Suprapubic skin (tissue), 4 donors: ENCODE measurements at places on chromosomes 11 and 22. TPM values are rescaled to one million over a fixed set of nuclear protein-coding genes. Genes with fewer than 3 reads are reported as not detected.

The PRG3 gene
- not detected for total RNA-seq

GRCh38 chr11:19790831-19791552 lies 78.4 kb downstream of the NAV2 start:
- no peak for DNase-seq

DNA sequence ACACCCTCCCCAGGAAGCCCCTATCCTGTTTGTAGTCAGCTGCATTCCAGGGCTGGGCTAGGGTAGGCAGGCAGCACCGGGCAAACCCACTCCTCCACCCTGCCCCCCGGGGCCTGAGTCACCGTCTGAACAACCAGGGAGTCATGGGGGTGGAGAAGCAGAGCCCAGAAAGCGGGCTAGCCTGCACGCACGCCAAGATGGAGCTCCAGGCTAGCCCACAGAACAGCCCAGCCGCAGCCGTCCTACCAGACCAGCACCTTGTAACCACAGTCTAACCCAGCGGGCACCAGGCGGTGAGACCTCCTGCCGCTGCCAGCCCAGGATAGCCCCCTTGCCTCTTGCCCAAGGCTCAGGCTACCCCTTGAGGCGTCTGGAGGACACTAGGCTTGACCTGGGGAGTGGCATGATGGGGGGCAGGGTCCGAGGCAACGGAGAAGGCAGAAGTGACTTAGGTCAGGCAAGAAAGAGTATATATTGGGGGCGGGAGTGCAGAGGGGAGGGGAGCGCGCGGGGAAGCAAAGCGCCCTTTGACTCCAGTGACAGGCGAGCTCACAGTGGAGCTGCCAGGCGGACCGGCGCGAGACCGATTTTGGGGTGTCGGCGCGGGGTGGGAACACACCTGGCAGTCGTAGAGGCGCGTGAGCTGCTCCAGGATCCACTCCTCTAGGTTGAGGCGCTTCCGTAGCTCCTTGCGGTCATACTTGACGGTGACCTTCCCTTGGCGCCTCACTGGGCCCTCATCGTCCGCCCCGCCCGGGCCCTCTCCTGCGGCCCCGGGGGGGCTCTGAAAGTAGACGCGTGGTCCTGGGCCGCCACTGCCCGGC lies 734 bp downstream of the PPP1R14B start:
- DNase-seq, result no peak

DNA sequence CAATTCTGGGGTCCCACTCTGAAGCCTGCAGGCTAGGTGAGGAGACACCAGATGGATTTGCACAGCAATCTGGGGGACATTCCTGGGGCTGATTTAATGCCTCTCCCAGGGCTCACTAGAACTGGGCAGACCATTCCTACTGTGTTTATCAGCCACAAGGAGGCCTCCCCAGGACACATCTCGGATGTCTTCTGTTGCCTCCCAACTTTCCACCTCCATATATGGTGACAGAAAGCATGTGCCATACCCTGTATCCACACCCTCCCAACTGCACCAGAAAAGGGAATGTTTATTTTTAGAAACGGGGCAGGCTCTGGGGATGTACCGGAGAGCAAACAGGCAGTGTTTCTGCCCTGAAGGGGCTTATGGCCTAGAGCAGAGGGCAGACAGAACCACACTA lies 181.8 kb downstream of the CSNK2A3 start:
- no peak for DNase-seq

GRCh38 chr11:112465433-112466024 lies 204.9 kb upstream of the PLET1 start:
- DNase-seq, result no peak

The CCDC157 gene
- 4.7 TPM for total RNA-seq

- no peak for DNase-seq
Measured at GRCh38 chr11:126956635-126957034, 43.9 kb downstream of the KIRREL3 start.

GRCh38 chr11:131957201-131957600 lies 586.8 kb downstream of the NTM start:
- no peak for DNase-seq

GRCh38 chr11:68825571-68825970 lies 16.1 kb downstream of the CPT1A start:
- no peak for DNase-seq

- no peak for DNase-seq
Measured at GRCh38 chr22:29102300-29102699, 29.5 kb downstream of the KREMEN1 start.

The CD81 gene
- total RNA-seq, result 340 TPM

GRCh38 chr11:70078781-70079616 lies 882 bp downstream of the ANO1 start:
- DNase-seq, result peak; percentile 57

The GAS2L1 gene
- total RNA-seq, result 94.8 TPM

- DNase-seq, result no peak
Measured at GRCh38 chr22:36222887-36223450, 16.4 kb downstream of the APOL2 start.

The OR2D2 gene
- total RNA-seq, result not detected

DNA sequence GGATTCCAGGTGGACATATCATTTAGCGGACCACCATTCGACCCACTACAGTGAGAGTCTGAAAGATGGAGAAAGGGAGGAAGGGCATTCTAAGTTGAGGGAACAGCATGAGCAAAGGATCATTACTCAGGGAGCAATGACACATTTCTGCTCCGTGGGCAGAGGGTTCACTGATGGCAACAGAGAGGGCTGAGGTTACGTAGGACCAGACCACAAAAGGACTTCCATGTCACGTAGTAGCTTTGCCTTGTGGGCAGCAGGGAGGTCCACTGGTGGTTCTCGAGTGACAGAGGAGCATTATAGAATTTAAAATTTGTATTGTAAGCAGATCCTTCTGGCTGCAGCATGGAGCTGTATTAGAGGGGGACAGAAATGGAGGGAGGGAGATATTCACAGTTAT lies 109.7 kb upstream of the NAV2 start:
- DNase-seq, result no peak

GRCh38 chr11:15163136-15163535 lies 48.4 kb downstream of the INSC start:
- no peak for DNase-seq

The NRIP3 gene
- total RNA-seq, result 0.23 TPM

GRCh38 chr11:132084433-132084832 lies 714.0 kb downstream of the NTM start:
- DNase-seq, result no peak

DNA sequence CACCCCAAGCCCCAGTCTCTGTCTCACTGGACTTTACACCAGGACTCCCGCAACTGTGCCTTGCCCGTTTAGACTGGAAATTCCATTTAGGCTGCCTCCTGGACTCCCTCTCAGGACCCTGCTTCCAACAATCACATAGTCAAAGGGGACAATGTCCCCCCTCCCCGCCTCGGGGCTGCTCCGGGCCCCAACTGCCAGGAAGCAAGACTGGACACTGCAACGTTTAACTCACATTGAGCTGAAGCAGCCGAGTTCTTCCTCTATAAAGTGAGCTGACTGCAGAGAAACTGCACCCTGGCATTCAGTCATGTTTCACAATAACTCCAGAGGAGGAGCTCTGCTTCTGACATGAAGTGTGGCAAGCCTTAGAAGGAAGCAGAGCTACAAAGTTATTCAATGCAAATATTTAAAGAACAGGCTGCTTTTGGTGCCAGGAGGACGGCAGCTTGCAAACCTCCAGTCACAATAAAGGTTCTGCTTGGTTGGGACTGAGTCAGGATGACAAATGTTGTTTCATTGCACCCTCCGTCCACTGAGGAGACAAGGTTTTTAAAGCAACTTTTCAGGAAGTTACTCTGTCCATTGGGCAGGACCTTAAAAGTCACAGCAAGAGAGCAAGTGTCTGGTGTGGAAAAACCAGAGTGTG lies 19.9 kb downstream of the PACSIN2 start:
- DNase-seq, result peak; percentile 71

The MCAM gene
- 163 TPM for total RNA-seq

- no peak for DNase-seq
Measured at GRCh38 chr22:41469218-41469851, 418 bp downstream of the ACO2 start.

DNA sequence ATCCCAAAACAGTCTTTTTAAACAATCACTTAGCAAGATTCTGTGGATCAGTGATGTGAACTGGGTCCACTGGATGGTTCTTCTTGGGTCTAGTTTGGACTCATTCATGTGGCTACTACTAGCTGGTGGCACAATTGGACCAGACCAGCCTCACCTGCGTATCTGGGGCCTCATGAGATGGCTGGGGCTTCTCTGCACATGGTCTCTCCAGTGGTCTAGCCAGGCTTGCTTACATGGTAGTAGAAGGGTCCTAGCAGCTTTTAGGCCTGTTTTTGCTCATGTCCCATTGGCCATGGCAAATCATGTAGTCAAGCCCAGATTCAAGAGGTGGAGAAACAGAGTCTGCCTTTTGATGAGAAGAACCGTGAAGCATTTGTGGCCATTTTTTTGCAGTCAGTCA lies 94.0 kb downstream of the RRAS2 start:
- DNase-seq, result no peak

- peak; percentile 94 for DNase-seq
Measured at GRCh38 chr22:31102441-31103081, 4.8 kb downstream of the SELENOM start.

The ARRB1 gene
- total RNA-seq, result 42.2 TPM

The OR51B2 gene
- not detected for total RNA-seq

DNA sequence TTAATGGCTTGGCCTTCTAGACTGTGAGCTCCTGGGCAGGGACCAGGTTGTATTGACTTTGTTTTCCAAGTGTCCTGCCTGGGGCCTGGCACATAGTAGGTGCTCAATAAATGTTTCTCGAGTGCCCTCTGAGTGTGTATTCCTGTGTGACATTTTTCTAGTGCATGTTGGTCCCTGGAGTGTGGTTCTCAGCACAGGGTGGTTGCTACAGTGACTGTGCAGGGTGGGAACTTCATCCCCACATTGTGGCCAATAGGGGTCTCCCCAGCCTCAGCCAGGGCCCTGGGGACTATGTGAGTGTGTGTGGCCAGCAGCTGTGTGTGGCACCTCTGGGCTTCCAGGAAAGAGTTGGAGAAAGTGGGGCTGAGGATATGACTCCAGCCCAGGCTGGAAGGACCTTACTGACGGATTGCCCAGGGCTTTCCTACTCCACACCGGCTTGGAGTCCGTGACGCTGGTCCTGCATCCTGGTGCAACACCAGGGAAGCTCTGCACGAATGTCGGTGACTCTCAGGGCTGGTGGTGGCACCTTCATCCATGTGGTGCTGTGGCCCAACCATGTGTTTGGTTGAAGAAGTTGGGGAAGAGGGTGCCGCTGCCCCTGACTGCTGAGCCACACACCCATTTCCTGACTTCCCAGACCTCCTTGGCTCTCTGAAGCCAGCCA lies 9.0 kb upstream of the MARK2 start:
- DNase-seq, result no peak

The CARD16 gene
- 1.6 TPM for total RNA-seq

- no peak for DNase-seq
Measured at GRCh38 chr11:117819096-117820040, 5.2 kb downstream of the FXYD2 start.

- DNase-seq, result no peak
Measured at GRCh38 chr11:13355191-13355590, 77.6 kb downstream of the BMAL1 start.

DNA sequence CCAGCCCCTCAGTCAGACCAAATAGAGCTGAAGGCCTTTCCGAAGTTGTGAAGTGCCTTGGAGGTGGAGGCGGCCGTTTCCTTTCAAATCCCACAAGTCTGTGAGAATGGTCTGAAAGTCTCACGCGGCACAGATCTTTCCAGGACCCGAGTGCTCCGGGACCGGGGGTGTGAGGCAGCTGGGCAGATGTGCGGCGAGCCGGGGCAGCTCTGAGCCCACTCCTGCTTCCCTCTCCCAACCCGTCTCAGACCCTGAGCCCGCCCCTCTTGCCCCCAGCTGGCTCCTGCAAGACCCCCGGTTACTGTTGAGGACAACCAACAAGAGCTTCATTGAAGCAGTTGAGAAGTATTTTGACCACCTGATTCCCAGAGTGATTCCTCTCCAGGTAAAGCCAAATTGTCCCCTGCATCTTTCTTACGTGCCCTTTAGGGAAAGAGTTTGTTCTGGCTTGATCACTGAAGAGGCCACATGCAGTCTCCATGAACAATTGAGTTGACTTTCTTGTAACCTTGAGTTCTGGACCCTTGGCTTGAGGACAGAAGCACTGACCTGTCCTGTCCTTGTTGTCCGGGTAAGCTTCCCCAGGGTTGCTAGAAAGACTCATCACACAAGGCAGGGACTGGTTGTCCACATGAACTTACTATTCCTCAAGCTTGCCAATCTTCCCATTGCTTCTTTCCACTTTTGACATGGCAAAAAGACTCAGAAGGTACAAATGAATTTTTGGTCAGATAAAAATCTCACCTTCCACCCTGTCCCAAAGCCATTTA lies 7.5 kb downstream of the GLB1L3 start:
- no peak for DNase-seq

DNA sequence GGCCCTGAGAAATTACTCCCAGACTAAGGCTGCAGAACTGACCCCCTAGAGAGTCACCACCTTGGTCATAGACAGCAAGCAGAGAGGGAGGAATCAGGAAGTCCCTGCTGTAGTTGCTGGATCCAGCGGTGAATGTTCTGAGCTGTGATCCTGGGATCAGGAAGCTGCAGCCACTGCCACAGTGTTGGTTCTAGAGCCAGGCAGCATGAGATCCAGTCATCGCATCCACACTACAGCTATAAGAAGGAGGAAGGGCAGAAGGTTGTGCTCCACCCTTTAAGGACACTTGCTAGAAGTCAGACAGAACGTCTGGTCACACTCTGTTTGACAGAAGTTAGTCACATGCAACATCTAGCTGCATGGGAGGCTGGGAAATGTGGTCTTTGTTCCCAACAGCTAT lies 104.7 kb upstream of the OR4B1 start:
- no peak for DNase-seq

GRCh38 chr11:86922225-86922624 lies 33.0 kb downstream of the FZD4 start:
- DNase-seq, result no peak

The FAM181B gene
- total RNA-seq, result 0.42 TPM

The RASL10A gene
- 1.7 TPM for total RNA-seq

The BTG4 gene
- not detected for total RNA-seq

- no peak for DNase-seq
Measured at GRCh38 chr22:27499121-27499520, 302.4 kb downstream of the MN1 start.

The SREBF2 gene
- total RNA-seq, result 160 TPM

- no peak for DNase-seq
Measured at GRCh38 chr11:100794446-100794845, 107.4 kb downstream of the ARHGAP42 start.

- DNase-seq, result no peak
Measured at GRCh38 chr22:44901301-44901700, 108.5 kb downstream of the PHF21B start.

DNA sequence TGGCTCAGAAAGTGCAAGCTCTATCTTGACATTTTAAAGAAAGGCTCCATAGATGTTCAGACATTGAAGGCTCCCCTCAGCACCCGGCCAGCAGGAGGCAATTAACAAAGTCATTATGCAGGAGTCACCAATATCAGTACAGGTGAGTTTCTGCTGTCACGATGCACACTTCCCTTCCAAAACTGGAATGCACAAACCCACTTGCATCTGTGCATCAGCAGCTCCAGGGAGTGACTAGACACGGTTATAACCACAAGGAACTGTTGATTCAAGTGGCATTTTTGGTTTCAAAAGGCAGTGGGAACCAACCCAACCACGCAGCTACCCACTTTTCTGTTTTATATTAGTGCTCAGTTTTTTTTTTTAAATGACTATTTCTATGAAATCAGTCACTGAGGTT lies 293.9 kb upstream of the NARS2 start:
- DNase-seq, result no peak
